CD4-positive, alpha-beta T cell treated with Interleukin-12 subunit alpha and Interleukin-12 subunit beta, for 1 hour (primary cell): ENCODE measurements at places on chromosomes 3 and 15.

- no peak for DNase-seq
Measured at GRCh38 chr3:46061108-46061720, 33.9 kb upstream of the XCR1 start.

- DNase-seq = no peak
Measured at GRCh38 chr3:115615001-115615814, 8.1 kb upstream of the GAP43 start.

DNA sequence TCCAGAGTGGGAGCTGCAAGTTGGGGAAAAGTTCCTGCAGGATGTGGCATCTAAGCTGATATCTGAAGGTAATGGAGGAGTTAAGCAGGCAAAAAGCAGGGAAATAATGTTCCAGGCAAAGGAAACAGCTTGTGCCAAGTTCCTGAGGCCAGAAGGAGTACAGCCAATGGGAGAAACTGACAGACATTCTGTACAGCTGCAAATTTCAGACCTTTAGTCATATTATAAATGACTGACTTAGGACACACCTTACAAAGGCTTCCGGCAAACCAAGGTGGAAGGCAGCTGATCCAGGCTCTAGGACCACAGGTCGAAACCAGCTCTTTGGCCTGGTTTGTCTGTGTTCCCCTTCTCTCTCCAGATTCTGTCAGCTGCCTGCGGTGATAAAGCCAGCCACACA is 9.3 kb downstream of the WWTR1 start:
- no peak for DNase-seq

GRCh38 chr15:52021128-52021671 is 2.2 kb downstream of the MAPK6 start:
- peak; percentile 77 for DNase-seq

- no peak for DNase-seq
Measured at GRCh38 chr3:12232785-12233300, 56.0 kb upstream of the PPARG start.

- DNase-seq = no peak
Measured at GRCh38 chr15:70853318-70853972, 512 bp downstream of the LARP6 start.

DNA sequence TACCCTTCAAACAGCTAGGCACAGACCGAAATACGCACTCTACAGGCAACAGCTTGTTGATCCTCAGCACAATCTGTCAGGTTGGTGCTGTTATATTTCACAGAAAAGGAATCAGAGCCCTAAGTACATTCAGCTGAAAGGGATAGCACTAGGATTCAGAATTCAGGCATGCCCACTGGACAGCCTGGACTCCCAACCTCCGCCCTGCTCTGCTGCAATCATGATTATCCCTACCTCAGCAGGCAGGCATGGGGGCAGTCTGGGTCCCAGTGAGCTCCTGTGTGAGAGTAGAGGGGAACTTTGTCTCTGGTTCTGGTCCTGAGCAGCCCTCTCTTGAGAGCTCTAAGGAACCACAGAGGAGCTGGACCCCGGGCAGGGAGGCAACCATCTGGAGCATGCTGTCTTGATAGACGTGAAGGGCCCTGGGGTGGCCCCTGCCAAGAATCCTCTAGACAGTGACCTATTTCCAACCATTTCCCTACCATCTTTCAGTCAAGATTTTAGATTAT is 23.4 kb upstream of the NOX5 start:
- DNase-seq = no peak

DNA sequence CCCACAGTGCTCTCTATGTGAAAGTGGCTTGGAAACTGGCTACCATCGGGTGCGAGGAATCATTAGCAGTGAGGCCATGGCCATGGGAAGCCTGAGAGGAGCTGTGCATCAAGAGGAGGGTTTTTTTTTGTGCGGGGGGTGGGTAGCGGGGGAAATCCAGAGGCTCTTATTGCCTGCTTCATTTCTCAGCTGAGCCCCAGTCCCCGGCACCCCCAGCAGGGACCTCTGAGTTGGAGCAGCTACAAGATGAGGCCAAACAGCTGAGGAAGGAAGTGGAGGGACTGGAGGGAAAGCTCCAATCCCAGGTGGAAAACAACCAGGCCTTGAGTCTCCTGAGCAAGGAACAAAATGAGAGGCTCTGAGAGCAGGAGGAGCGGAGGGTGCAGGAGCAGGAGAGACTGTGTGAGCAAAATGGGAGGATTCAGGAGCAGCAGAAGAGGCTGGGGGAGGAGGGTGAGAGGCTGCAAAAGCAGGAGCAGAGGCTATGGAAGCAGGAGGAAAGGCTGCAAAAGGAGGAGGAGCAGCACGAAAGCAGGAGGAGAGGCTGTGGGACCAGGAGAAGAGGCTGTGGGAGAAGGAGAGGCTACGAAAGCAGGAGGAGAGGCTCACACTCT is 76.7 kb downstream of the ADAMTS7 start:
- DNase-seq = no peak

DNA sequence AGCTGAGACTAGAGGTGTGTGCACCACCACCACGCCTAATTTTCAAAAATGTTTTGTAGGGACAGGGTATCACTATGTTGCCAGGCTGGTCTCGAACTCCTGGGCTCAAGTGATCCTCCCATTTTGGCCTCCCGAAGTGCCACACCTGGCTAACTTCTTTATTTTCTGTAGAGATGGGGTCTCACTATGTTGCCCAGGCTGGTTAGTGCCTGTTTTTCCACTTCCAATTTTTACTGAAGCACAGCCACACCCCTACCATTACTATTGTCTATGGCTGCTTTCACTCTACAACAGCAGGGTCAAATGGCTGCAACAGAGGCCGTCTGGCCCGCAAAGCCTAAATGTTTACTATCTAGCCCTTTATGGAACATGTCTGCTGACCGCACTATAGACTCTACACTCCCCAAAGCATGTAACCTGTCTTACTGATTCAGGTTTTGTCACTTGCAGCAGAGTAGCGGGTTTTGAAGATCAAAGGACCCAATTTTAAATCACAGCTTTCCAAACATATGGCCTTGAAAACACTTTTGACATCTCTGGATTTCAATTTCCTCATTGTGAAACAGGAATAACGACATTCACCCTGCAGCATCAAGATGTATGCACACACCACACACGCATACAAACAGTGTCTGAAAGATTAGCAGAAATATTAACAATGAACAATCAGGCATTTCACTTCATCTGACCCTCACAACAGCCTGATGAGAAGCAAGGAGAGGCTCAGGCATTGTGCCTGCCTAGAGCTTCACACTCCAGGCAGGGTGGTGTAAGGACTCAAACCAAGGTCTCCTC is 46.1 kb downstream of the SCAP start:
- DNase-seq = no peak

DNA sequence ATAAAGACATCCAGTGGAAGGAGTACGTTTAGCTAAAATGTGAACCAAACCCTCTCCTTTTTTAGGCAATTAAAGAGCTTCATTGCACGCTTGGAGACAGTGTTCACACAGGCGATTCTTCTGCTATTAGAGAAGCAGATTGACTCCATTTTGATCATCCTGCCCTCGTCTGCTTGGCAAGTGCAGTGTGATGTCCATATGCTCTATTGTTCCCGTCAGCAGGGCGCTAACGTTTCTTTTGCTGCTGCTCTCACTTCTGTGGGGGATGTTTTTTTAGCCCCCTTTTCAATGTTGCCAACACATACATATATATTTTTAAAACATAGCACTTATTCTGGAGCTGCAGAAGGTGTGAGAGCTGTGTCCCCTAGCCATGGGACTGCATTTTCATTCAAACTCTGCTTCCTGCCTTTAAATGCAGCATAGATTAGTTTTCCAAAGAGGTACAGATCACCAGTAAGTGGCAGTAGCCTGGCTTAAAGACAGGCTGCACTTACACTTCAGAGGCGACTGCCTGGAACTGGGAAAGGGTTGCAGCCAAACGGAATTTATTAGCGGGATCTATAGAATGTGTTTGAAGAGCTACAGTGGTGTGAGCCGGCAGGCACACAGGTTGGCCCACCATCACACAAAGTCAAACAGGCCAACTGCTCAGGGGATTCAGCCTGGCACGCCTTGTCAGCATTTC is 292.6 kb upstream of the DPH6 start:
- DNase-seq = no peak

DNA sequence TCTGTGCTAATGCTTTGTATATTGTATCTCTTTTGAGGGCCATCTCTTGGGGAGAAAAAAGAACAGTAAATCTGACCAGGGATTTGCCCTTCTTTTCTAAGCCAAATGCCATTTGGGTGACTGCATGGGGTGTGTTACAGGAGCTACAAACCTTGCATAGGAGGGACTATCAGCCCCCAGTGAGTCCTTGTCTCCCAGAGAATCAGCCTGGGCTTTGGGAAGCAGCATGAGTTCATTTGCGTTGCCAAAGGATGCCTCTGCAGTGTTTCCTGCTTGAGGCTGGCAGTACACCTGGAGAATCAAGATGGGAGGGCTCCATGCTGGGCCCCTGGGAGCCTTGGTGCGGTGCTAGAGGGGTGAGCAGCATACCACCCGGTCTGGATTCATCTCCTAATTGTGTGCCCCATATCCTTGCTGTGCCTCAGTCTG is 49.6 kb upstream of the POLG start:
- no peak for DNase-seq

DNA sequence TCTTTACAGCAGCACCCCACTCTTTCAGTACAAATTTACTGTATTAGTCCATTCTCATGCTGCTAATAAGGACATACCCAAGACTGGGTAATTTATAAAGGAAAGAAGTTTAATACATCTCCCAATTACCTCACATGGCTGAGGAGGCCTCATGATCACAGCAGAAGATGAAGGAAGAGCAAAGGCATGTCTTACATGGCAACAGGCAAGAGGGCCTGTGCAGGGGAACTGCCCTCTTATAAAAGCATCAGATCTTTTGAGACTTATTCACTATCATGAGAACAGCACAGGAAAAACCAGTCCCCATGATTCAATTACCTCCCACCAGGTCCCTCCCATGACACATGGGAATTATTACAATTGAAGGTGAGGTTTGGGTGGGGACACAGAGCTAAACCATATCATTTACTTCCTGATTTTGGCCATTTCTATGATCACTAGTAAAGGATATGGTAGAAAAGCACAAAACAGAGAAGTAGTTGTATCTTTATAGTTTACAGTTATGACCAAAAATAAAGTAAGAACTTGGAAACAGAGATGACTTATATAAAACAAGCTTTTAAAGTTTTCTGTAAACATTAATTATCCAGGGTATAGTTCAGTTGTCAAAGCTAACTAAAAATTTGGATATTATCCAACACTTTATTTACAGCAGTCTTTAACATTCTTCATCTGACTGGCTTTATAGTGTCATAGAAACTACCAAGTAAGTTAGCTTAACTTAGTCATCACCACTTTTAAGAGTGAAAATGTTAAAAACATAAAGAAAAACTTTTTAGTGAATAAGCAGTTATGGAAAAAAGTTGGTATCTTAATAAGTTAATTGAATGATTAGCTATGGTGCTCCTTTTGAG is 40.2 kb downstream of the P2RY1 start:
- no peak for DNase-seq

GRCh38 chr3:156409694-156410093 is 145.2 kb downstream of the SSR3 start:
- DNase-seq = no peak

DNA sequence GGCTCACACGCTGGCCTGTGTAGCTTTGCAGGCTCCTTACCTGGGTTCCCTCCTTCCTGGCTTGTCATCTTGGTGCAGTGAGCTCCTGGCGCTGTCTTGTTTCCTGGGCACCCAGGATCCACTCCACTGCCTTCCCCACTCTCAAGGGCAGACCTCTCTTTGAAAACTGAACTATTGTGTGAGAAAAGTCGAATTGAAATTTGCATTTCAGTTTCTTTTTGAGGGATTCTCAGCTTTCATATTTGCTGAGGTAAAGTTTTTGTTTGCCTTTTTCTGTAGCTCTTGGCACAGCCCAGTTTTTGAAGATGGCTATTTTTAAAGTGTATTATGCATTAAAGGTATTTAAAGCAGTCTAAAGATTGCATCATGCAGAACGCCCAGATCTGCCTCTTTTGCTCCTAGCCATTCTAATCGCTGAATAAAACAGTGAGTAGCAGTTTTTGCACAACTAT is 70.1 kb downstream of the CCK start:
- DNase-seq = no peak

DNA sequence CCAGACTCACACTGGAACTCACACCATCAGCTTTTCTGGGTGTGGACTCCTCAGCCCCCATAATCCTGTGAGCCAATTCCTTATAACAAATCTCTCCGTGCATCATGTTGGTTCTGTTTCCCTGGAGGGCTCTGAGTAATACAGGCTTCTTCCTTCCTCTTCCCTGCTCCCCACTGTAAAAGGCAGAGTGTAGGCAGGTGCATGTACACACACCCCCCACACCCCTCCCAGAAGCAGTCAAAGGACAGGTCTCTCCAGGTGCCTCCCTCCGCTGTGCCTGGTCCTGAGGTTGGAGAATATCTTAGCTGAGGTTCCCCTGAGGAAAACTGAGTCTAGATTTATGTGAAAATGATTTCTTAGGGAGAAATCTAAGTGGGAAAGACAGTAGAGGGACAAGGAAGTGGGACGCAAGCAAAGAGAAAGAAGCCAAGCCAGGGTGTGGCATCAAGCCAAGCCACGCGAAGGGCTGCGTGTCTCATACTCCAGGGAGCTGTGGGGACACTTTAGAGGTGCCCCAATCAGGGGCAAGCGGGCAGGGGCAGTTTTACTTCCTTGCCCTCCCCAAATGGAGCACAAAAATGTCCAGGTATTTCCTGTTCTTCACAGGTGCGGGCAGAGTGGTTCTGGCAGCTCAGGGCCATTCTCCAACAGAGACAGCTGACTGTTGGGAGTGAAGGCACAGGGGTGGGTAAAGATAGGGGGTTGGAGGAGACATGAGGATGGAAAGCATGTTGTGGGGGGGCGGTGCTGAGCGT is 86.6 kb downstream of the HMG20A start:
- DNase-seq = no peak

GRCh38 chr3:88142094-88142624 is 7.6 kb upstream of the C3orf38 start:
- DNase-seq = no peak

DNA sequence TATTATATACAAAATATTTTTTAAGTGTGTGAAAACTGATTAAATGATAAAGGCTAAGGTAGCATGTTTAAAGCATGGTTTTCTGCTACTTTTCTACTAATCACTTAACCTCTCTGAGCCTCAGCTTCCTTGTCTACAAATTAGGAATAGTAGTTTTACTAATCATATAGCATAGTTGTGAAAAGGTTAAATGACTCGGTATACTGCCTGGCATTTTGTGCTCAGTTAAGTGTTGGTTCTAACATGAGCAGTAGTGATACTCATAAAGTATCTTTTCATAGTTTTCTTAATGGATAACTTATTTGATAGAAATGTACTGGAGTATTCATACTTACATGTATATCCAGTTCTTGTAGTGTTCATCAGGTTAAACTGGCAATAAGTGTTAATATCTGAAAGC is 13.6 kb downstream of the RASA2 start:
- DNase-seq = no peak

GRCh38 chr3:157618075-157618760 is 115.0 kb upstream of the VEPH1 start:
- DNase-seq = peak; percentile 49

- DNase-seq = peak; percentile 32
Measured at GRCh38 chr3:184380185-184380626, 352 bp downstream of the CHRD start.

DNA sequence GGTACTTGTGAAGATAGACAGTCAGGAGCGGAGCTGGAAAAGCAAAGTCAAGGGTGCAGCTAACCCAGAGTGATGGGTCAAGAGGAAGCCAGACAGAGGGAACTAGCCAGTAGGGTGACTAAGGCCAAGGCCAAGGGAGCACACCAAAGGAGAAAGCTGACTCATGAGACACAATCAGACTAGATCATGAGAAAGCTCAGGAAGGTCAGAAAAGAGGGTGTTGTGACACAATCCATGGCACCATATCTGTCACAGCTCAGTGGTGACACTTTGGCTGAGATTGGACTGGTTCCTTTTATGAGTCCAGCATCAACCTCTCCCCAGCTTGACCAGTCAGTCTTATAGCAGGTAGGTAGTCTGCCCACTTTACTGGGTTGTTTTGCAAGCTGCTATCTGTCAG is 22.2 kb downstream of the P2RY1 start:
- no peak for DNase-seq
